Right renal cortex interstitium (tissue), 3 donors: ENCODE measurements at places on chromosomes 5 and 9. TPM values are rescaled to one million over a fixed set of nuclear protein-coding genes. Genes with fewer than 3 reads are reported as not detected.

DNA sequence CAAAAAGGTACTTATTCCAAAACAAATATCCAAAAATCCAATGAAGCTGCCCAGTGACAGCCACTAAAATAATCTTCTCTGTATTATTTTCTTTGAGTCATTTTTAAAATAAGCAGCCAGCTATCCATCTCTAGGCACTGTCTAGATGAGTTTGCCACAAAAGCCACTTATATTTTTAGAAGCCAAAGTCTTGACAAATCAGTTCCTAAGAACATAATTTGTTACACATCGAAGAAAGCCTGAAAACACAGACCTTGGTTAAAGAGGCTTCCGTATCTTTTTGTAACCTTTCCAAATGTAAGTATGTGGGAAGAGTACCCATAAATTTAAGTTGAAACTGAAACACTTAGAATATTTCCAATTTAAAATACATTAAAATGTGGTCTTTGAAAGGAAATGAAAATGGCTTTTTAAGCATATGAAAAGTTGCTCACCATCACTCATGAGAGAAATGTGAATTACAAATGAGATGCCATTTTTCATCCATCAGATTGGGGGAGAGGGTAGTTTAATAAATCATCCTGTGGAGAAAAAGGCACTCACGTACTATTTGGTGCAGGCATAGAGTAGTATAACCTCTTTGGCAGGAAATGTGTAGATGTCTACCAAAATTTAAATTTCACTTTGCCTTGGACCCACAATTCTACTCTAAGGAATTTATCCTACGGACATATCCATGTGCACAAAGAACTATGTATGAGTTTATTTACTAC is 180.4 kb downstream of the MLLT3 start:
- DNase-seq, result no peak

The PCDHA3 gene
- polyA plus RNA-seq, result 0.22 TPM

The ALDOB gene
- polyA plus RNA-seq, result 923 TPM

DNA sequence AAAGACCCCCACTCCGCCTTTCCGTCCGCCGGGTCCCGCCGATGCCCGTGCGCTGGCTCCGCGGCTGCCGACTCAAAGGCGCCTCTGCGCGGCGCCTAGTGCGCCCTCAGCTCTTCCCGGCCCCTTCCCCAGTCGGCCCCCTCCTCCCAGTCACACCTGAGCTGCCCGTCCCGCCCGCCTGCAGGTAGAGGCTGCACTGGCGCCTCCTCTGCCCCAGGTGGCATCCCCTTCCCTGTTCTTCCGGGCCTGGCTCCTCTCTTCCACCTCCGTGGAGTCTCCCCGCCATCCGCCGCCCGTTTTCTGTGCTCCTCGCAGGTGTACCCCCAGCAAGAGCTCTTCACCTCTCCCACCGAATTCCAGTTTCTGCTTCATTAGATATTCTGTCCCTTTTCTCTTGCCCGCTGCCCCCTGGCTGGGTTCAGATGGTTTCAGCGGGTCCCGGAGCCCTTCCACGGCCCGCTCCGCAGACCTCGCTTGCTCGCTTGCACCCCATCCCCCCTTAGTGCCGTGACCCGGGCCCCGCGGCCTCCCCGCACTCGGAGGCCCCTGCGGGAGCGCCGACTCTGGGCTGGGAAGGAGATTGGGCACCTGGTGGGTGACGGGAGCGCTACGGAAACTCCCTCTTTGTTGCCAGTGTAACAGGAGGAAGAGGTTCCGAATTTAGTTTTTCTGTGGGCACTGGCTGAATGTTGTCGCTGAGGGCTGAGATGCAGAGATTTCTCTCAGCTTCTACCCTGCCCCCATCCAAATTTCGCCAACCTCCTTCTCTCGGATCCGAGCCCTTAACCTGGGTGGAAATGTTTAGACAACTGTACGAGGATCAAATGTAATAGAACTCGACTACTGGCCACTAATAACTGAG is 809 bp downstream of the SLC44A1 start:
- no peak for DNase-seq

DNA sequence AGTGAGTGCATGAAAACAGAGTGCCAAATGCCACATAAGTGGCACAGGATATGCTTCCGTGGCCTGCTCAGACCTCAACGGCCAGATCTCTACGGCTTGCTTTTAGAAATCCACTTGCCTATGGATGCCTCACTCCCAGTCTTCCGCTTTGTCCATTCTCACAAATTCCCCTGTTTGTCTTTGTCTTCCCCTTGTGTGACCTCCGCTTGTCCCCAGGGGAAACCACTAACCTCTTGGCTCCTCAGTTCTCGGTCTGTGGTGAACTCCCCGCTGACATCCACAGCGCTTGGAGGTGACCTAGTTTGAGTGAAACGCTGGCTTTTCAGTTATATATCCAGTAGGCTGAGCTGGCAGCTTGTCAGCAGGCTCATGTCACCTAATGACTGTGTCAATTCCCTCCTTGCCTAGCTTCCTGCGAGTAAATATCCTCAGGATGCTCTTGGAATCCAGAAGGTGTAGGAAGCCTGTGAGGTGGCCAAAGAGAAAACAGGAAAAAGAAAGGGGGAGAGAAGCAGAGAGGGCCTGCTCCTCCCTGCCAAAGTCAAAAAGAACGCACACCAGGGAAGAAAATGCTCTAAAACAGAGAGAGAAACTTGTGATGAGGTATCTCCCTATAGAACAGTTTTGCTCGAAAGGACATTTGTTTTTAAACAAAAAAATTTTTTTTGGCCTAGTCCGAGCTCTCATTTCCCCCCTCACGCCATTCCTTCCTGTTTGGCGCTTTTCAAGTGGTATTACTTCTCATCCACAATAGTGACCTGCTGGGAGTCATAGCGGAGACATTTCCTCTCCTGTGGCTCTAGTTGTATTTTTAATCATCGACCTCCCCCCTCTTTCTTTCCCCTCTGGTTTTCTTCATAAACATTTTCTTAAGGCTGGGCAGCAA is 101.6 kb upstream of the SPRY4 start:
- DNase-seq, result no peak
